GOT3 (cell line): ENCODE measurements at places on chromosomes 12 and 14.

DNA sequence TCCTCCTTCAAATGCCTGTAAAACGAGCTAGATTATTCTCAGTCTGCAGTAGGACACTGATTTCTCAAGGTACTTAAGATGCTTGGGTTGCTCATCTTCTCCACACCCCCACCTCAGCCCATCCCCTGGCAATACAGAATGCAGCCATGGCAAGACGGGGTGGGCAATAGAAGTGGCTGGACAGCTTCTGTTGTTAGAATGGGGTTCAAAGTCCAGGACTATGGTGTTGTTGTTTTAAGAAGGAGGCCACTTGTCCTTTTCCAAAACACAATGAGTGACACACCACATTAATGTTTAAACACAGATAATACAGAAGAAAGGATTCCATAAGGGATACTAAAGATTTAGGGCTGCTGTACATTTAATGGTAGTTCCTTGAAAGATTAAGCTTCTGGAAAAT, 188.9 kb upstream of the BCL2L14 start:
- no peak for DNase-seq

DNA sequence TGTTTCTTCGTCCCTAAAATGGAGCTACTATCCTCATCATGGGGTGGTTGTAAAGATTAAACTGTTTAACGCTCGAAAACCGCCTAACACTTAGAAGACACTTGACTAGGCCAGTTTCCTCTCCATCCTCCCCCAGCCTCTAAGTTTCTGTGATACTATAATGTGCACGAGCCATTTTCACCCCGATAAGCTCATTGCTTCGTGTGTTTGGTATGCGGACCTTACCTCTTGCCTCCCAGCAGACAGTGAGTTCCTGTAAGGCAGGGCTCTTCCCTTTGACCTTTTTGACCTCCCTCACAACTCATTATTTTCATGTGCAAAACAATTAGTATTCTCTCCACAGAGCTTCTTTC, 499 bp upstream of the GXYLT1 start:
- no peak for DNase-seq

GRCh38 chr12:10331642-10332239, 24.1 kb downstream of the KLRD1 start:
- no peak for DNase-seq

GRCh38 chr14:61147831-61148549, 133.1 kb downstream of the TMEM30B start:
- no peak for DNase-seq

GRCh38 chr12:64746663-64747062, 12.5 kb downstream of the GNS start:
- no peak for DNase-seq

- DNase-seq = no peak
Measured at GRCh38 chr12:115386946-115387345, 703.0 kb upstream of the TBX3 start.

GRCh38 chr12:4909410-4909733, 333 bp upstream of the KCNA1 start:
- no peak for DNase-seq

- no peak for DNase-seq
Measured at GRCh38 chr12:131921866-131922769, 7.0 kb upstream of the PUS1 start.

DNA sequence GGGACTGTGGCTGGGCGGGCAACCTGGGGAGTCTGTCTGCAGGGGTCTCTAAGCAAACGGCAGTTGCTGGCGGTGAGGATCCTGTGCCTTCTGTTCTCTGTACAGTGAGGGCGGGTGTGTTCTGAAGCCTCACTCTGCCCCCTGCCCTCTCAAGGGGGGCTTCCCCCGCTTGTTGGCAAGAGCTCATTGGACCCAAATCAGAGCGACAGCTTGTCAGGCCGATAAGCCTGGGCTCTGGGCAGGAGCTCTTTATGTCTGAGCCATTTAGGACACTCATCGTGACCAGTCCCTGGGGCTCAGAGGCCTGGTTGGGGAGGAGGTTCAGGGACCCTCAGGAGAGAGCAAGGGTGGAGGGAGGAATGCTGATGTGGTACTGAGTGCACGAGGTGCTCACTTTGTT, 136.0 kb downstream of the TSPAN9 start:
- no peak for DNase-seq

- no peak for DNase-seq
Measured at GRCh38 chr14:24958271-24958670, 91.7 kb downstream of the STXBP6 start.

DNA sequence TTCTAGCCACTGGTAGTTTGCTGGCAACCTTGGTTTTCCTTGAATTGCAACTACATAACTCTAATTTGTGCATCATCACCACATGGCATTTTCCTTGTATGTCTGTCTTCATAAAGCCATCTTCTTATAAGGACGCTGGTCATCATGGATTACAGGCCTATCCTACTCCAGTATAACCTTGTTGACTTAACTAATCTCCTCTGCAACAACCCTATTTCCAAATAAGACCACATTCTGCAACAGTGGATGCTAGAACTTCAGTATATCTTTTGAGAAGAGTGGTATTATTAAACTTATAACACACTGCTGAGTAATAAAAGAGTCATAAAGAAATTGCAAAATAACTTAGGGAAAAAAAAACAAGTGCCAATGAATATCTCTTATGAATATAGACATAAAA, 511.8 kb upstream of the FOXG1 start:
- DNase-seq = no peak

GRCh38 chr12:112169966-112170365, 44.6 kb downstream of the TRAFD1 start:
- no peak for DNase-seq

GRCh38 chr14:103091041-103091882, 3.3 kb upstream of the EXOC3L4 start:
- DNase-seq = no peak

DNA sequence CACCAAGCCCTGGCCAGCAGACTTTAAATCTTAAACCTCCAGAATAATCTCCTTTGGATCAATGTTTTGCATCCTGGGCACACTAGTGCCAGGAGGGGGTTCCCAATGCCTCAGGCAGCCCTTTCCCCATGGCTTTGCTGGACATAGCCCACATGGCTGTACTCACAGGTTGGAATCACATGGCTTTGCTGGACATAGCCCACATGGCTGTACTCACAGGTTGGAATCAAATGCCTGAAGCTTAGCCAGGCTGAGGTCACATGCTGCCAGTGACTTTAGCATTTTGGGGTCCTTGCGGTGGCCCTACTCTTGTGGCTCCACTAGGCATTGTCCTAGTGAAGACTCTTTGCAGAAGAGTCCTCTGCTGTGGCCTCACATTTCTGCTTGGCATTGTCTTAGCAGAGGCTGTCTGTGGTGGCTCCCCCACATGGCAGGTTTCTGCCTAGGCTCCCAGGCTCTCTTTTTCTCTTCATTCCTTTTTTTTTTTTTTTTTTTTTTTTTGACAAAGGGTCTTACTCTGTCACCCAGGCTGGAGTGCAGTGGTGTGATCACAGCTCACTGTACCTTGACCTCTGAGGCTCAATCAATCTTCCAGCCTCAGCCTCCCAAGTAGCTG, 13.0 kb downstream of the FLVCR2 start:
- no peak for DNase-seq

DNA sequence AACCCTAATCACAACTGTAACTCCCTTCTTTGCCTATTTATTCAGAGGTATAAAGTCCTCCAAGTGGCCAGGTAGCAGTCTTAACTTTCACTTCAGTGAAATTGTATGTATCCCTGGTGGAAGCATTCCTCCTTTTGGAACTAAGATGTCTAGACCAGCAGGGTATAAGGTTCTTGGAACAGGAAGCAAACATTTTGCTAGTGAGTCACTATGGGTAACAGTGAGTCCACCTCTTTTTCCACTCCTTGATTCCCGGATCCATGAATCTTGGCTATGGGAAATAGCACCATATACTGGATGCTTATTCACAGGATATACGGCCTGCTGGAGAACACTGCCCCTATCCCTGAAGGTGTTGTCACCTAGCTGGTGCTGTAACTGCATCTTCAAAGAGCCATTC, 80.2 kb downstream of the KCNA5 start:
- no peak for DNase-seq

- DNase-seq = no peak
Measured at GRCh38 chr12:64395739-64396138, 5.2 kb upstream of the C12orf56 start.

DNA sequence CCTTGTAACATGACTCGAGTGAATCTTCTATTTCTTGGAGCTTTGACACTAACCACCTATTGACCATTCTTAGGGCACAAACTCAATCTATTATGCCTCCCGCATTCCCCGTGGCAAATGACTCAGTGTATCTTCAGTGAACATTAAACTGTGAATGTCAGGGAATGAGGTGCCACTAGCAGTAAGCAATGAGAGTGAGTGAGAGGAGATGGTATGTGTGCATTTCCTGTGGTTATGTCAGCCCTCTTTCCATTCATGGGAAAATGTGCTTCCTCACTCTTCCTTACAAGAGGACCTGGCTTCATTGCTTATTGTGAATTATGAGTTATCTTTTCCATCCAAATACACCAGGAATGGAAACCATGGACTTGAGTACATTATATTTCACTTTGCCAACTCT, 229.2 kb downstream of the EMP1 start:
- peak; percentile 9 for DNase-seq
